Placental pericyte (primary cell): ENCODE measurements at places on chromosomes 7 and 10. TPM values are rescaled to one million over a fixed set of nuclear protein-coding genes. Genes with fewer than 3 reads are reported as not detected.

The GOLGA7B gene
- not detected in 2 replicates for total RNA-seq

The CDC14C gene
- not detected in 2 replicates for total RNA-seq

The ABCB1 gene
- 2.4 TPM in 1 of 2 replicates, not detected in the other for total RNA-seq

The SUN3 gene
- total RNA-seq = not detected in 2 replicates

The GGCT gene
- total RNA-seq = 11.4 and 14.9 TPM in 2 replicates

The LRRN3 gene
- total RNA-seq = 3.7 and 4.0 TPM in 2 replicates

The HPS1 gene
- 40.4 and 68.5 TPM in 2 replicates for total RNA-seq

The TEX47 gene
- not detected in 2 replicates for total RNA-seq

The AKR1C3 gene
- total RNA-seq = 0.86 and 4.4 TPM in 2 replicates

The EN2 gene
- not detected in 2 replicates for total RNA-seq
